ENCODE measurements at places on chromosomes 12 and 14.

- no peak for DNase-seq
Measured at GRCh38 chr14:59295951-59296350, 107.5 kb downstream of the DAAM1 start.

DNA sequence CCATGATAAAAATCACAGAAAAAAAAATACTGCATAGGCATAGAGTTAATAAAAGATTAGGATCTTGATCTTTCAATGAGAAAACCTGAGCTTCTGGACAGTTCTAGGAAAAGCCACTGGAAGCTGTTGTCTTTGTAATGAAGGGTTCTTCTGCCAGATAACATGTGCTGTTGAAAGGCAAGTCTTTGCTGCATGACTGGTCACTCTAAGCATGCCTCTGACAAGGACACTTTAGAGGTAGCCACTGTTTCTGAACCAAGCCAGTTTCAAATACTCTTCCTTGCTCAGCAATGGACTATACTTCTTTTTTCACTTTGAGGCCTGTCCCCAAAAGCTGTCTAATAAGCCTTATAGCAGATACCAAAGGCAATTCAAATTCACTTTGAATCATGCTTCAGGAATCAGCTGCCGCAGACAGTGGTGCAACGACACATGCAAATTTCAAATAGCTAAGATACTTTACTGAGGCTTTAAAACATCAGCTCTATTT lies 70.2 kb downstream of the BTG1 start:
- DNase-seq, result no peak

DNA sequence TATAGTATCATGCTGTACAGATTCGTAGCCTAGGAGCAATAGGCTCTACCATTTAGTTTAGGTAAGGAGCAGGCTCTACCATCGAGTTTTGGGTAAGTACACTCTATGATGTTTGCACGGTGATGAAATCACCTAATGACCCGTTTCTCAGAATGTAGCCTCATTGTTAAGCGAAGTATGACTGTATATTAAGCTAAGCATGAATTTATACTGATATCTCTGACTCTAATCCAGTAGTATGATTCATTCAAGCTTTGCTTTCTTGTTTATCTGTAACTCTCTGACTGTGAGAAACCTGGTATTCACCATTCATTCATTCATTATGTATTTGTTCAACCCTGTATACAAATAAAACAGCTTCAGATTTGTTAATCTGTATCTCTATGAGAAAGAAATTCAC lies 283.9 kb upstream of the PRICKLE1 start:
- DNase-seq, result no peak

- no peak for DNase-seq
Measured at GRCh38 chr12:49314811-49315210, 8.2 kb upstream of the TROAP start.

- no peak for DNase-seq
Measured at GRCh38 chr12:120508537-120508936, 12.6 kb downstream of the DYNLL1 start.

- no peak for DNase-seq
Measured at GRCh38 chr14:75368333-75368732, 59.5 kb upstream of the JDP2 start.

GRCh38 chr12:131420867-131421447 lies 289.9 kb upstream of the SFSWAP start:
- no peak for DNase-seq

DNA sequence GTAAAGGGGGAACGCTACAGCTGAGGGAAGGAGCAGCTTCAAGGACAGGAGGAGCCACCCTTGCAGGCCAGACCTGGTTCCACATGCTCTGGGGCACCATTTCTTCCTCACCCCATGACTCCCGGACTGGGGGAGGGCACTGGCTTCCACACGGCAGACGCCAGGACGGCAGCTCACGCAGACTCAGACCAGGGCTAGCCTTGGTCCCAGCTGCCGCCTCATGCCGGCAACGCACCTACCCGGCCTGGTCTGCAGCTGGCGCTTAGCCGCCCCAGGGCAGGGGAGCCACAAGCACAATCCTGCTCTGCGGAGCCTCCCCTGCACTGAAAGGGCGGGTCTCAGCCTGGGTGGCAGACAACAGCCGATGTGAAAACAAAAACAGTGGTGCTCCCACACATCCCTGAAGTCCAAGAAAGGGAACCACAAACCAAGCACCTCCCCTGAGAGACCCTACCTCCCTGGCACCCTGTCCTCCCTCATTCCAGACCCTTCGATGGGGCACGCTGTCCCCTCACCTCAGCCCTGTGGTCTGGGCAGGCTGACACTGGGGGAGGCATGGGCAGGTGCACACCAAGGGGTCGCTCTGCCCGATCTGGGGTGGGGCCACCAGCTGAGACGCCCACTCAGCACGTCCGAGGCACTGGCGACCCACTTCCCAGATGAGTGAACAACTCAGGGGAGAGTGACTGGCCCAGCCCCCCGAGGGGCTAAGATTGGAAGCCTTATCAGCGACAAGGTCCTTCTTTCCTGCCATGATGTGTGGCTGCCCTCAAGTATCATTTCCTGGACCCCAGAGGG lies 65.0 kb downstream of the CHGA start:
- no peak for DNase-seq

GRCh38 chr12:97267594-97268202 lies 194.9 kb upstream of the RMST start:
- no peak for DNase-seq

DNA sequence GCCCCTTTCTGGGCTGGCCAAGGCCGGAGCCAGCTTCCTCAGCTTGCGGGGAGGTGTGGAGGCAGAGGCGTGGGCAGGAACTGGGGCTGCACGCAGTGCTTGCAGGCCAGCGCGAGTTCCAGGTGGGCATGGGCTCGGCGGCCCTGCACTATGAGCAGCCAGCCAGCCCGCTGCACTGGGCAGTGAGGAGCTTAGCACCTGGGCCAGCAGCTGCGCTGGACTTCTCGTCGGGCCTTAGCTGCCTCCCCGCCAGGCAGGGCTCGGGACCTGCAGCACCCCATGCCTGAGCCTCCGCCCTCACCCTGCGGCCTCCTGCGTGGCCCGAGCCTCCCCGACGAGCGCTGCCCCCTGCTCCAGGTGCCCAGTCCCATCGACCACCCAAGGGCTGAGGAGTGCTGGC lies 42.0 kb downstream of the TMTC2 start:
- no peak for DNase-seq

- DNase-seq, result no peak
Measured at GRCh38 chr12:106588771-106589170, 6.0 kb downstream of the RFX4 start.

GRCh38 chr12:131477613-131478012 lies 233.3 kb upstream of the SFSWAP start:
- no peak for DNase-seq

- no peak for DNase-seq
Measured at GRCh38 chr14:96154900-96155299, 49.7 kb upstream of the BDKRB2 start.

DNA sequence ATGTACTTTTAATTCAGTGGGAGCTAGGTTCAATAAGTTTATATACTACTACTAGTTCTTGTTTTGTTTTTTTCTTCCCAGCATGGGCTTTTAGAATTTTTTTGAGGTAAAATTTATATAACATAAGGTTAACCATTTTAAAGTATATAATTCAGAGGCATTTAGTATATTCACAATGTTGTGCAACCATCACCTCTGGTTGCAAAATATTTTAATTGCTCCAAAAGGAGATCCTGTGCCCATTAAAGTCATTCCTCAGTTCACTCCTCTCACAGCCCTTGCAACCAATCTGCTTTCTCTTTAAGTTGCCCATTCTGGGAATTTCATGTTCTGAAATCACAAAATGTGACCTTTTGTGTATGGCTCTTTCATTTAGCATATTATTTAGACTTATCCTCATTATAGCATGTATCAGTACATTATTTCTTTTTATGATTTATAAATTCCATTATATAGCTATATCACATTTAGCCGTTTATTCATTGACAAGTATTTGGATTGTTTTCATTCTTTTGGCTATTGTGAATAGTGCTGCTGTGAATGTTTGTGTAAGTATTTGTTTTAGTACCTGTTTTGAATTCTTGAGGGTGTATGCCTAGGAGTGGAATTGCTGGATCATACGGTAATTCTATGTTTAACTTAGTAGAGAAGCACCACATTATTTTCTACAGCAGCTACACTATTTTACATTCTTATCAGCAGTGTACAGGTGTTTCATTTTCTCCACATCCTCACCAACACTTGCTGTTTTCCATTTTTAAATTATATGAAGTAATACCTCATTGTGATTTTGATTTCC lies 59.1 kb downstream of the ARHGAP5 start:
- no peak for DNase-seq

DNA sequence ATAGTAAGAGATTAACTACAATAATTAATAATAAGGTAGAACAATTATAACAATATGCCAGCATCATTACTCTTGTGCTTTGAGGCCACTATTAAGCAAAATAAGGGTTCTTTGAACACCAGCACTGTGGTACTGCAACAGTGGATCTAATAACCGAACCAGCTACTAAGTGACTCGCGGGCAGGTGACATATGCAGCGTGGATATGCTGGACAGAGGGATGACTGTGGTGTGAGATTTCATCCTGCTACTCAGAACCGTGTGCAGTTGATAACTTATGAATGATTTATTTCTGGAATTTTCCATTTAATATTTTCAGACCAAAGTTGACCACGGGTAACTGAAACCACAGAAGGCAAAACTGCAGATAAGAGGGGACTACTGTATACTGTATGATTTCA lies 34.4 kb downstream of the BMAL2 start:
- no peak for DNase-seq

DNA sequence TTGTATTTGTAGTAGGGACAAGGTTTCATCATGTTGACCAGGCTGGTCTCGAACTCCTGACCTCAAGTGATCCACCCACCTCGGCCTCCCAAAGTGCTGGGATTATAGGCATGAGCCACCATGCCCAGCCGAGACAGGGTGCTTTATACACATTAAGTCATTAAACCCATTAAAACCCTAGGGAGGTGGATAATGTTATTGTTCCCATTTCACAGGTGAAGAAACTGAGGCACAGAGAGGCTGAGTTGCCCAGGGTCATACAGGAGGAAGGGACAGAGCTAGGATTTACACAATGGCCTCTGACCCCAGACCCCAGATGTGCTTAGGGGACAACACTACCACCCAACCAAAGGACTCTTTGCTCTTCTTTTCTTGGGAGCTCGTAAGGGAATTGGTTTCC lies 51.0 kb upstream of the RIN3 start:
- DNase-seq, result no peak

DNA sequence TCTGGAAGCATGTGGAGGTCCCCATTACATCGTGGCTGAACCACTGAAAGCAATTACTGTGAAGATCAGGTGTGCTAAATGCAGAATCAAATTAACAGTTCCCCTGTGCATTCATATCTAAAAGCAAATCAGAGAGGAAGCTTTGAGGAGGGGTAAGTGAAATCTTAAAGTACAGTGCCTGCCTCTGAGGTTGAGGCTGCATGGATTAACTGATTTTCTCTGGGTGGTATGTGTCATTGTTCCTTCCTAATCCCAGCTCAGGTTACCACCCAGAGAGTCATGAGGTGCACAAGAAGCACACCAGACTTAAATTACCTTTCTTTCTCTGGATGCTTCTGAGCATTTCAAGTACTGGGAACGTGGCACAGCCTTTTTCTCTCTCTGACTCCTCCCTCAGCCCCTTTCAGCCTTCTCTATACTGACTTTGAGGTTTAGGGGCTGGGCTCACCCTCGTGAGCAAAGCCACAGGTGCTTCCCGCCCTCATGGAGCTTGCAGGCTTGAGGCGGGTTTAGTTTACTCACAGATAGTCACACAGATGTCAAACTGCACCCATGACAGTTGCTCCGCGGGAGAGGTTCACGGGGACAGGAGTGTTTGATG lies 237.6 kb upstream of the CRY1 start:
- DNase-seq, result no peak

DNA sequence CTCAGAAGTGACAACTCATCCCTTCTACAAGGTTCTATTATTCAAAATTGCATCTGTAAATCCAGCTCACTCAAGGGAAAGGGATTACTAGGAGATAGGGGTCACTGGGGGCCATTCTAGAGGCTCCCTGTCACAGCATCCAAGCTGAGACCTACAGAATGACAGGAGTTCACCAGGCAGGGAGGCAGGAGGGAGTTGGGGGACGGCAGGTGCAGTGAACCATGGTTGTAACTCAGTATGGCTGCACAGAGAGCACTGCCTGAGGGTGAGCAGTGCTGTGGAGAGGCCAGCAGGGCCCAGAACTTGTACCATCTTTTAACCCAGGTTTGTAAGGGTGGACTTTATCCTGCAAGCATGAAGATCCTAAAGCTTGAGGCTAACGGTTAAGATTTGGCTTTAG lies 37.9 kb upstream of the SINHCAF start:
- no peak for DNase-seq

DNA sequence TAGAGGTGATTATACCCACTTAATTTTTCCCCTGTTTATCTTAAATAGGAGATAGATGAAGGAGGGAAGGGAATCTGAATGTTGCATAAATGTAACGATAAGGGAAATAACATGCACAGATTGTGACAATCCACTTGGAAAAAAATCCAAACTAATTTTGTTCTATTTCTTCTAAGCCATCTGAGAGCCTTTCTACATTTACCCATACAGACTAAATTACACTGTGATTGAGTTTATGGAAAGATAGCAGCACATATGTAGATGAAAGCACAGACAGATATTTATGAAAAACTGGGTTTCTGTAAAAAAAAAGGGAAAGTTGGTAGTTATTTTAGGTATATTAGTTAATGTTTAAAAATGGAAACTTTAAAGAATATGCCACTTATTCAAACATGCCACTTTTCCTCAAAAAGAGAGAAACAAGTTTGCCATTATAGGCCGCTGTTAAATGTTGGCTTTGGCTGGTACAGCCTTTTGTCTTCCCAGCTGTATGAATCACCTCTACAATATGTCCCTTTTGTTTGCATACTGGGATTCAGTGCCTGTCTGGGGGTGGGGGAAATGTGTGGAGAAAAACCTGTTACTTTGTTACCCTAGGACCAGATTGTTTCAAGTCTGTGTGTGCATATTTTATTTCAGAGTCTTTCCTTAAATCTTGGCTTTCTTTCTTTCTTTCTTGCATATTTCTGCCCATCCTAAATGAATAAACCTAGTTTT lies 470.2 kb upstream of the LMO3 start:
- DNase-seq, result no peak

- DNase-seq, result peak; percentile 21
Measured at GRCh38 chr14:94342334-94342934, 19.3 kb upstream of the SERPINA6 start.

DNA sequence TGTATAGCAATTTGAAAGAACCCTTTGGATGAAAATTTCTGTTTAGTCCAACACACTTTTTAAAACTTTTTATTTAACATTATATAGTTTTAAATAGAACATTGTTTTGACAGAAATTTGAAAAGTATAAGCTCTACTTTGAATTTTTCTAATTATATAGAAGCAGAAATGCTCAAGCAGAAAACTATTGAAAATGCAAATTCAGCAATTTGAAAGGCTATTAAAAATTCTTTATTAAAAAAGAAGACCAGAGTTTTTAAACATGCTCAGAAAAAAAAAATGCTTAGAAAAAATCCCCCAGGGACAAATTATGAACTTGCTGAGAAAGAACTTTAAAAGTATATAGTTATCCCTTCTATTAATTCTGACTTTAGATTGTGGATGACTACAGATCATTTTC lies 21.1 kb upstream of the FSCB start:
- no peak for DNase-seq

Measured in right renal cortex interstitium (tissue), 3 donors.